ENCODE measurements at places on chromosomes 5 and 9.

GRCh38 chr9:128225770-128226411, 22.7 kb downstream of the DNM1 start:
- no peak for DNase-seq

DNA sequence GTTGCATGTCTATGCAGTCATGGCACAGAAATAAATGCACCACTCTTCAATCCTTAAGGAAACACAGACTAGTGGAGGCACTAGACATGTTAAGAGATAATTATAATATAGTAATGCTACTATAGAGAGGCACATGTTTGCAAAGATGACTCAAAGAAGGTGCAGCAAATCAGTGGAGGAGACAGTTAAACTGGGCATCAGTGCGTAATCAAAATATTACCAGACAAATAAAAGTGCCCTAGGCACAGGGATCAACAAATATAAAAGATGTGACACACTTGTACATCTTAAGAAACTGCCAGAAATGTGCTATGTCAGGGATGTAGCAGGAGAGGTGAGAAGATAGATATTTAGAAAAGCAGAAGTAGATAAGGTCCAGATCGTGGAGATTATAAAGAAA, 642.1 kb downstream of the SLCO4C1 start:
- no peak for DNase-seq

GRCh38 chr5:159038907-159039306, 60.8 kb downstream of the EBF1 start:
- no peak for DNase-seq

DNA sequence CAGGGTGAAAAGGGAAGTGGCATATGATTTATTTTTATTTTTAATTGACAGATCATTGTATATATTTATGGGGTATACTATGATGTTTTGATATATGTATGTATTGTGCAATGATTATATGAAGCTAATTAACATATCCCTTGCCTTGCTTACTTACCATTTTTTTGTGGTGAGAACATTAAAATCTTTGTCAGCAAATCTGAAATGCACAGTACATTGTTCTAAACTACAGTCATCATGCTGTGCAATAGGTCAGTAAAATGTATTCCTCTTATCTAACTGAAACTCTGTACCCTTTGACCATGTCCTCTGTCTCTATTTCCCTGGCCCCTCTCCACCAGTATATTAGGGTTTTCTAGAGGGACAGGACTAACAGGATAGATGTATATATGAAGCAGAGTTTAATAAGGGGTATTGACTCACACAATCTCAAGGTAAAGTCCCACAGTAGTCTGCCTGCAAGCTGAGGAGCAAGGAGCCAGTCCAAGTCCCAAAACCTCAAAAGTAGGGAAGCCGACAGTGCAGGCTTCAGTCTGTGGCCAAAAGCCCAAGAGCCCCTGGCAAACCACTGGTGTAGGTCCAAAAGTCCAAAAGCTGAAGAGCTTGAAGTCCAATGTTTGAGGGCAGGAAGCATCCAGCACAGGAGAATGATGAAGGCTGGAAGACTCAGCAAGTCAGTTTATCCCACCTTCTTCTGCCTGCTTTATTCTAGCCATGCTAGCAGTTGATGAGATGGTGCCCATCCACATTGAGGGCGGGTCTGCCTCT, 122.2 kb upstream of the FBXL7 start:
- no peak for DNase-seq

DNA sequence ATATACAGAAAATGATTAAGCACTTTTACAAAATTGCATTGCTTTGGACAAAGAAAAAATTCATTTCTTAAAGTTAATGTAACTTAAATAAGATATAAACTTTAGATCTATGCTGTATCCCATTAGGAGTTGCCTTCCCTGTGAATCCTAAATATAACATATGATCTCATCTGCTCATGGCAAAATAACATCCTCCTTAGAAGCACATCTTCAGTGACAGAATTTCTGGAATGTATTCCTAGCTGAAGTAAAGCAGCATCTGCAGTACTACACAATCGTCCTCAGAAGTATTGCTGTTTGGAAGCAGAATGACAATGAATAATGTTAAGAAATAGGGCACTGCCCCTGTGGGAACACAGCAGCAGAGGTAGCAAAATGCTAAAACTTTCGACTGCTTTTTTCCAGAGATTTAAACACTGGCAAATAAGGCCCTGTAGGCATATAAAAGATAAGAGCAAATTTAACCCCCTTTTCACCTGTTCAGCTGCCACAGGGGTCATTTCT, 571.0 kb downstream of the PTPRD start:
- DNase-seq: no peak

DNA sequence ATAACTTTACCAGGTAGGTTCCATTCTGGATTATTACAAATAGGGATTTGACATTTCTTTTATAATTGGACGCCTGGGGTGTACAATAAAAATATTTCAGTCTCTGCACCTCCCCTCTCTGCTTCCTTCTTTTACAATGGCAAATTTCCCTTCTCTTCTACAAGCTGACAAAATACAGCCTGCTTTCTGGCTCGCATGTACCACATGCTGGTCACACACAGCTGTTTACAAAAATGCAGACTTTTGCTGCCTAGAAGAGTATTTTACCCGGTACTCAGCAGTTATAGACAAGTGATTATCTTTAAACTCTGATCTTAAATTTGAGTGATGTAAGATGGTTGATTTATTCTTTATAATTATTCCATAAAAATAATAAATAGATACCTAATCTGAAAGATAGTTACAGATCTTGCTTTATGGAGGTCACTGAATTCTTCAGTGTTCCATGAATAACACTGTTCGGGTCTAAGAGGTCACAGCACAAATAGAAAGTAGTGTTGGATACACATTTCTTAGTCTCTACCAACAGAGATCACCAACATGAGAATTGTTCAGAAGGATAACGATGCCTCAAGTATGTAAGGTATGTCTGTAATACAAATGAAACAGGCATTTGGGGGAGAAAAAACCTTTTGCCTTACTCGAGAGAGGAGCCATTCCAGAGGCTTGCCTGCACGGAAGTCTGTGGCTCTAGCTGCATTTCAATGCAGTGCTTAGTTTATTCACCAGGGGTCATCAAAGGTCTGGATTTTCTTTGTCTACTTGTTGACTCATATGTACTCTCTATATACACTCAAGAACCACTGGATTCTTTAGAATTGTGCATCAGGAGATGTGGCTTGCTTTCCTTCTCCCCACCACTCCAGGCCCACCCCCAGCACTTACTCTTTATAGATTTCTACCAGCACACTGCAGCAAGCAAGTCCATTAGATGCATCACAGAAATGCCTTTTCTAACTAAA, 206.6 kb upstream of the RFX3 start:
- peak; percentile 40 for DNase-seq

GRCh38 chr5:40321514-40321913, 358.2 kb upstream of the PTGER4 start:
- DNase-seq: no peak

DNA sequence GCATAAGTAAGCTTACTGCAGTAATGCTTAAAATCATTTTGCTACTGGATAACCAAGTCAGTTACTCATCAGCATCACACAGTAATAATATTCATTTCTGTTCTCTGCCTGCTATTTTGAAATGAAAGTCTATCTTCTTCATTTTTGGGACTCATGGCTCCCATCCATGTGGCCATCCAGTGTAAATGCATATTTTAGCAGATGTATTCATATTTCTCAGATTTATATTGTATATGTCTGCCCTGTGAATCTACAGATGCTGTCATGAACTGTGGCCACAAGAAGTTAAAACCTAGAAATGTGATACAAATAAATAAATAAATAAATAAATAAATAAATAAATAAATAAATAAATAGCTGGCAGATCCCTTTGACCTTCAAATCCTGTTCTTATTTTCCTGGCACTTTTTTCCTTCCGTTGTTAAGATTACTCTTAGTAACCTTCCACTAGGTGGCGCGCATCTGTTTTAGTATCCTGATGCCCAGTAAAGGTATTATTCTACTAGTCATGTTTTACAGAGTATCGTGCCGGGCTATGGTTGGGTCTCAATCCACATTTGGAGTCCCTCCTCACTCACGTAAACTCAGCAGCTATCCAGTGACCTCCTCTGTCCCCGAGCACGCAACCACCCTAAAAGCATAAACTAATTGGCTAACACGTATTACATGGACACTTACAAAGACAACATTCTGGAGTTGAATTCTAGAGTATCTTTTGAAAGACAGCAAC, 79.2 kb upstream of the IL7R start:
- peak; percentile 54 for DNase-seq

DNA sequence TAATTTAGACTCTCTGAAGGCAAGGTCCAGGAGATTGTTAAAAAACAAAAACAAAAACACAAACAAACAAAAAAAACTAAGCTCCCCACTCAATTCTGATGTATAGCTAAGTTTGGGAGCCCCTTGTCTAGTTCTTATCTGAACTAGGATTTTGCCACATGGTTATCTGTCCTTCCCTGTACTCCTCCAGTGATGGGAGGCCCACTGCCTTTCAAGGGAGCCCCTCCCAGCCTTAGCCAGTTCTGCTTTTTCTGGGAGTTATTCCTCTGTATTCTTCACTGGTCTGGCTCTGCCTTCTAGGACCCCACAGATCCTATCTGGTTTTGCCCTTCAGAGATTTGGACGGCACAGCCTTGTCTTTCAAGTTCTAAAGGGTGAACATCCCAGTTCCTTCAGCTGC, 2.1 kb upstream of the ALDH1B1 start:
- no peak for DNase-seq

DNA sequence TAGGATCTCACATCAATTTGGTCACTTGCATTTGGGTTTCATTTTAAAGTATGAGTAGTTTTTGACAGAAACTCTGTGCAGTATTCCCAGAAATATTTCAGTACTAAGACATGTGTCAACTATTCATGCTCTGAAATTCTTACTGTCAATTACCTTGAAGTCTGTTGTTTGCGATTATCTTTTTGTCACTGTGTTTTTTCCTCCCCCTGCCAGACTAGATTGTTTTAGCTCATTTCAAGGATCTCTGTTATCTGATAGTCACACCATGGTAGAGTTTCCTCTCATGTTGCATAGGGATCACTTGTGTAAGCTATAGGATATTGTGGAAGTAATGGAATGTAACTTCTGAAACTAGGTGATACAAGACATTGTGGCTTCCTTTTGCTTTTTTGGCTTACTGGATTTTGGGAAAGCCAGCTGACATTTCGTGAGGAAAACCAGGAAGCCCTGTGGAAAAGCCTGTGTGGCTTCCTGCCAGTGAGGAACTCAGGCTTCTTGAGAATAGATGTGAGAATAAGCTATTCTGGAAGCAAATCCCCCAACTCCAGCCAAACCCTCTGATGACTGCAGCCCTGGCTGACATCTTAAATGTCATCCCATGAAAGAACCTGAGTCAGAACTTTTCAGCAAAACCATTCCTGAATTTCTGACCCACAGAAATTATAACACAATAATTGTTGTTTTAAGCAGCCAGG, 122.2 kb downstream of the FGF10 start:
- DNase-seq: no peak

GRCh38 chr9:129500863-129501770, 119.8 kb downstream of the C9orf50 start:
- no peak for DNase-seq

- DNase-seq: no peak
Measured at GRCh38 chr9:31259824-31260223, 1124.6 kb upstream of the ACO1 start.

GRCh38 chr5:96709152-96709821, 47.1 kb downstream of the CAST start:
- no peak for DNase-seq

- DNase-seq: no peak
Measured at GRCh38 chr5:79008362-79008761, 23.3 kb upstream of the ARSB start.

DNA sequence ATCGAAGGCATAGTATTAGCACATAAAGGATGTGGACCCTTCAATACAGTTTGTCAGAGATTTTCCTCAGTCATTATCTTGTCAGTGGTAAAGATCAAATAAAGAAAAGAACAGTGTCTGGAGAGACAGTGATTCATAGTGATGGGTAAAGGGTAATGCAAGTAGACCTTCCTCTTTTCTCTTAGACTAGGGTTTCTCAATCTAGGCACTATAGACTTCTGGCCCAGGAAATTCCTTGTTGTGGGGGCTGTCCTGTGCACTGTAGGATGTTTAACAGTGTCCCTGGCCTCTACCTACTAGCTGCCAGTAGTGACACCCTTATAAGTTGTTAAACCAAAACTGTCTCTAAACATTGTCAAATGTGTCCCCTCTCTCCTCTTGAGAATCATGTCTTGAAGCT, 6.9 kb downstream of the CAMK4 start:
- DNase-seq: no peak

DNA sequence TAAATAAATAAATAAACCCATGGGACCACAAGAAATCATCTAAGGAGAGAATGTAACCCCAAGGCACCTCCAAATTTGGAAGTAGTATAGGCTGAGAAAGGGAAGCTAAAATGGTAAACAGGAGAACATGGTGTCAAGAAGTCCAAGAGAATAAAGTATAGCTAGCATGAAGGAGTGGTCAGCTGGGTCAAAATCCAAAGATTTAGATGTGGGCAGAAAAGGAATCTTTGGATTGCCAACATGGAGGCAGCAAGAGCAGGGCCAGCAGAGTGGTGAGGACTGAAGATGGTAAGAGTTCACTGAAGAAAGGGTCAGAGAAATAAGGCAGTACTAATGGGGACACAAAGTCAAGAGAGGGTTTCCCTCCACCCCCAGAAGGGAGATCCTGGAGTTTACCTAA, 53.0 kb downstream of the TSSK1B start:
- DNase-seq: no peak

DNA sequence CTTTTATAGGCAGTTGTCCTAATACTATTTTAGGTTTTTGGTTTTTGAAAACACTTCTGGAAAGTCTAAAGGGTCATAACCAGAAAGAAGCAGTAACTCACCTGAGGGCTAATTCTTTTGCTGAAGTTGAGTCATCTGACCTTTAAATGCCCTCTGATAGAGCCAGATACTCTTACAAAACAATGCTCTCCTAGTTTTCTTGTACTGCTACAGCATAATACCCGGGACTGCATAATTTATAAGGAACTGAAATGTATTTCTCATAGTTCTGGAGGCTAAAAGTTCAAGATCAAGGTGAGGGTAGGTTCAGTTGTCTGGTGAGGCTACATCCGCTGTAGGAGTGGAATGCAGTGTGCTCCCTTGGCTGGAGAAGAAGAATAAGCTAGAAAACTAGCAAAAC, 670.3 kb downstream of the TLE4 start:
- DNase-seq: no peak

DNA sequence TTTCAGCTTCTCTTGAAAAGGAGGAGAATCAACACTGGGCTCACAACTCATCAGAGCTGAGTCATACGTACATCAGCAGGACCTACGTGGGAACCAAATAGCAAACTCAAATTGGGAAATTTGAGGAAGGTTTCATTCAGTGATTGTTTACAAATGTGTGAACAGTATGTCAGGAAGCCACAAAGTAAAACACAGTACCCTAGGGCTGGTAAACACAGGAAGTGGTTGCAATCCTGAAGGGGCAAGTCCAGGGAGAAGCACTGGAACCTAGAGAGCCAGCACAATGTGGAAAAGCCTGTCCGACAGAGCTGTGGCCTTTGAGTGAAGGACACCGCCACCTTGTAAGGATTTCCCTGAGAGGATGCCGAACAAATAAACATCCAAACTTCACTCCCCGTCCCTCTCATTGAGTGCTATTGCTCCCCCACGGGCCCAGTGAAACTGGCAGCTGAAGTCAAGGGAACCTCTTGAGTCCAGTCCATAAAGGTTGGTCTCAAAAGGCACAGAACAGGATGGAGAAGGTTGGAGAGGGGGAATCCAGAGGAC, 26.7 kb upstream of the RICTOR start:
- no peak for DNase-seq
